ENCODE measurements at places on chromosomes 13 and 19. TPM values are rescaled to one million over a fixed set of nuclear protein-coding genes. Genes with fewer than 3 reads are reported as not detected.

The ARL11 gene
- 7.5 TPM for total RNA-seq

The CYP2F1 gene
- 1.7 TPM for total RNA-seq

The SOX21 gene
- 0.18 TPM for total RNA-seq

The RNF113B gene
- total RNA-seq = not detected

The ZNF625 gene
- total RNA-seq = 8.4 TPM

The IRGC gene
- total RNA-seq = not detected

The NCAN gene
- total RNA-seq = not detected

The ATP4A gene
- not detected for total RNA-seq

The SLC25A41 gene
- total RNA-seq = not detected

The TMEM59L gene
- total RNA-seq = 1.1 TPM

The ZNF221 gene
- 6.2 TPM for total RNA-seq

The URAD gene
- total RNA-seq = not detected

The MEDAG gene
- 7.2 TPM for total RNA-seq

The SLC10A2 gene
- not detected for total RNA-seq

The C13orf42 gene
- total RNA-seq = not detected

The PCDH8 gene
- total RNA-seq = not detected

The KLK14 gene
- 0.89 TPM for total RNA-seq

The RNF225 gene
- not detected for total RNA-seq

The HRC gene
- total RNA-seq = 1.8 TPM

The IGFL3 gene
- not detected for total RNA-seq

The WDR88 gene
- not detected for total RNA-seq

The GFY gene
- not detected for total RNA-seq
